ENCODE measurements at places on chromosomes 5 and 9.

GRCh38 chr5:61748121-61748520 is 416.1 kb downstream of the ZSWIM6 start:
- no peak for DNase-seq

DNA sequence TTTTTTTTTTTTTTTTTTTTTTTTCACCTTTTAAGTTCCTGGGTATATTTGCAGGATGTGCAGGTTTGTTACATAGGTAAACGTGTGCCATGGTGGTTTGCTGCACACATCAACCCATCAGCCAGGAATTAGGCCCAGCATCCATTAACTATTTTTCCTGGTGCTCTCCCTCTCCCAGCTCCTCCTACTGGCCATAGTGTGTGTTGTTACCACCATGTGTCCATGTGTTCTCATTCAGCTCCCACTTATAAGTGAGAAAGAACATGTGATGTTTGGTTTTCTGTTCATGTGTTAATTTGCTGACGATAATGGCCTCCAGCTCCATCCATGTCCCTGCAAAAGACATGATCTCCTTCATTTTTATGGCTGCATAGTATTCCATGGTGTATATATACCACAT is 350.5 kb downstream of the MAN2A1 start:
- DNase-seq, result no peak

DNA sequence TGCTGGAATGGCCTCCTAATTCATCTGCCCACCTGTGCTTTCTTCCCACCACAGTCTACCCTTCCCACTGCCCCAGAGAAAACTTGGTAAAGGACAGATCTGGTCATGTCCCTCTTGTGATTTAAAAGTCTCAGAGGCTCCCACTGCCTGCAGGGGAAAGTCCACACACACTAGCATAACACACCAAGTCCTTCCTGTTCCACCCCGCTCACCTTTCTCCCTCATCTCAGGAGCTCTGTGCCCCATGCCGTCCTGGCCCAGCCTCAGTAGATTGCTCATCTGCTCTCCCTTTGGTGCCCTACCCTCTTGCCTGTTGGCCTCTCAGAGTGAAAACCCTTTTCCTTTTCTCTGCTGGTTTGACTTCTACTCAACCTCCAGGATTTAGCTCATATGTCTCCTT is 111.4 kb upstream of the MAP3K1 start:
- no peak for DNase-seq

- peak; percentile 32 for DNase-seq
Measured at GRCh38 chr9:120344230-120344629, 235.7 kb downstream of the CDK5RAP2 start.

GRCh38 chr9:134785325-134786108 is 95.1 kb upstream of the FCN2 start:
- DNase-seq, result peak; percentile 26

GRCh38 chr9:129962889-129963703 is 79.9 kb downstream of the FNBP1 start:
- DNase-seq, result peak; percentile 51

- no peak for DNase-seq
Measured at GRCh38 chr5:169785771-169786618, 148.9 kb downstream of the DOCK2 start.

- DNase-seq, result no peak
Measured at GRCh38 chr5:122844910-122845228, 544 bp upstream of the SNX24 start.

Measured in NCI-H69 (cell line).